Left ventricle myocardium superior (tissue), 1 donor: ENCODE measurements at places on chromosomes 5 and 9. TPM values are rescaled to one million over a fixed set of nuclear protein-coding genes. Genes with fewer than 3 reads are reported as not detected.

- no peak for DNase-seq
Measured at GRCh38 chr9:120616966-120617935, 37.3 kb upstream of the CDK5RAP2 start.

DNA sequence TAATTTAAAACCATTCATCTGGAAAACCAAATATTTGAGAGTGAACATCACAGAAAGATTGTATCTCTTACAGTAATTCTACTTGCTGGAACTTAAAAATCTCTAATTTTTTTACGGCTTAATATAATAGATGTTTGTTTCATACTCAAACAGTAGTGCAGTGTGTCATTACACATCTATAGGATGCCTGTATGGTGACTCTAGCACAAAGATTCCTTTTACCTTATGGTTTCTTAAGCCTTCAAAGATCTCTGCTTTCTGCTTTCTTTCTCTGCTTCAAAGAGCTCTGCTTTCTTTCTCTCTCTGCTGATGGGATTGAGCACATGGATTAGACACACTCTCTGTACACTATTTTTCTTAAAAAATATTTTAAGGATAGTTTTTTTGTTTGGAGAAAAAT, 374.0 kb upstream of the CDH9 start:
- no peak for DNase-seq

- no peak for DNase-seq
Measured at GRCh38 chr5:107514305-107514704, 156.4 kb downstream of the EFNA5 start.

SPEF2 gene
- 2.7 TPM for total RNA-seq

SCGB3A2 gene
- not detected for total RNA-seq

ANP32B gene
- 49.1 TPM for total RNA-seq

MEIKIN gene
- total RNA-seq: not detected
